Osteocyte (in vitro differentiated cells): ENCODE measurements at places on chromosomes 3 and 15. TPM values are rescaled to one million over a fixed set of nuclear protein-coding genes. Genes with fewer than 3 reads are reported as not detected.
A peak's percentile ranks its signal among the peaks of the same experiment; 100 is the strongest.

- peak overlapping the region; percentile 92 for H3K27ac ChIP-seq
- peak overlapping the region; percentile 47 for H3K4me3 ChIP-seq
- H3K27me3 ChIP-seq: no peaks in the 10 kb centered on the region
- H3K4me1 ChIP-seq: peaks cover 48% of the 10 kb centered on the region
These were observed 89.9 kb upstream of the MEF2A start for GRCh38 chr15:99475754-99476412.

DNA sequence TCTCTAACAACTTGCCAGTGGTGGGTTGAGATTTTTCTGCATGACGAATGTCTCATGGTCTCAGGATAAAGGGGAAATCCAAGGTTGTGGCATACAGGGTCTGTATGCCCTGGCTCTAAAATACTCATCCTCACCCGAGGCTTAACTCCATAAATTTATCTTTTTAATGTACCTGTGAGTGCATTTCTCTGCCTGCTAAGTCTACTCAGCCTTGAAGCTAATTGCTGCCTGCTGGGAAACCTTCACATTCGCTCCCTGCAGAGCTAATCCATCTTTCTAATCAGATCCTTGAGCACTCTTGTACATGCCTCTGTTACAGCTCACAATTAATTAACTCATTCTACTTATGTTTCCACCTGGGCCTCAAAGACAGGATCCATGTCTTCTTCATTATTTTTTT lies 93.8 kb downstream of the CMSS1 start:
- no peak for DNase-seq
- H3K4me3 ChIP-seq: no peak overlapping the region
- peaks cover 14% of the 10 kb centered on the region for H3K4me1 ChIP-seq
- peaks cover 2% of the 10 kb centered on the region for H3K36me3 ChIP-seq
- H3K27ac ChIP-seq: no peak overlapping the region

DNA sequence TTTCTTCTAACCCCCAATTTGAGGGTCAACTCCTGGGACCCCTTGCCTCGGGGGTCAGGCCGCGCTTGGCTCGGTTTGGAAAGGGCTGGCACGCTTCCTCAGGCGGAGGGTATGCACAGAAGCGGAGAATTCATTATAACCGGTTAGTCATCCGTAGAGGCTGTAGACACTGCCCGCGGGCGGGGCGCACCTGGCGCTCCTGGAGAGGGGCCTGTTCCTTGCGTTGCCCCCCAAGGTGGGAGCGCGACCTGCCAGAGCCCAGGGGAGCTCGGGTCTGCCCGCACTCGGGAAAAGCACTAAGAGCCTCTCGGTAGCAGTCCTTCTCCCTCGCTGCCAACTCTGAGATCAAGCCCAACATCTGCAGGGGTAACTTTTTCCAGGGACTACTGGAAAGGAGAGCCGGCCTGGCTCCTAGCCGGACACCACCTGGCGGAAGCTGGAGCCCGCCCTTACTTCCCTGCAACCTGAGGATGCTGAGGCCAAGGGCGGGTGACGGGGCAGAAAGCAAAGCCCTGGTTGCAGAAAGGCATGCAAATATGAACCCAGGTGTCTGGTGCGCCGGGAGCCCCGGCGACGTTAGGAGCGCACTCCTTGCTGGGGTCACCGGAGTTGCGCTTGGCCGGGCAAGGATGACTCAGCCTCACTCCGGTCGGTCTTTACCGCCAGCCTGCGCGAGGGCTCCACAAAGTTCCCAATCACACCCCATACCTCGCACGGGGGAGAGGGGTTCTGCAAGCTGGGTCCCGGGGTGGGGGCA lies 1.5 kb upstream of the CACNA2D3 start:
- H3K27ac ChIP-seq: no peak overlapping the region
- H3K36me3 ChIP-seq: no peaks in the 10 kb centered on the region
- peaks cover 47% of the 10 kb centered on the region for H3K27me3 ChIP-seq
- peak; percentile 83 for DNase-seq

DNA sequence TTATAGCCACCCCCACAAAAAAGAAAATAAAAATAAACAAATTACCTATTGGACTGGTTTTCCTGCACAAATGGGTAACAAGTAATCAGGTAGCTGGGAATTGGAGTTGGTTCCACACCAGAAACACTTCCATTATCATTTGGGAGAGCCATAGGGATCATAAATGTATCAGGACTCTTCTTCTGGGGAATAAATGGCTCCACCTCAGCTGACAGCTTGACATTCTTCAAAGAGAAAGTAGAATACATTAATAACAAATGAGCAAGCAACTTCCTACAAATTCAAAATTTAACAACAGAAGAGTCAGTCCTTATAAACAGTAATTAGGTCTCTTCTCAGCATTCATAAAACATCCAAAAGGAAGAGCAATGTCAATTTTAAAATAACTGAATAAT lies 8.7 kb downstream of the SECISBP2L start:
- peak overlapping the region; percentile 27 for H3K27ac ChIP-seq
- H3K36me3 ChIP-seq: peaks cover 25% of the 10 kb centered on the region
- DNase-seq: no peak

- peaks cover 21% of the 10 kb centered on the region for H3K4me1 ChIP-seq
- H3K27ac ChIP-seq: no peak overlapping the region
- H3K4me3 ChIP-seq: no peak overlapping the region
- peaks cover 36% of the 10 kb centered on the region for H3K27me3 ChIP-seq
- no peaks in the 10 kb centered on the region for H3K36me3 ChIP-seq
These were observed 106.9 kb upstream of the TLE3 start for GRCh38 chr15:70204652-70205051.

GRCh38 chr3:25493246-25493645 lies 65.2 kb downstream of the RARB start:
- H3K4me3 ChIP-seq: peak overlapping the region; percentile 26
- H3K27ac ChIP-seq: peak overlapping the region; percentile 98
- H3K4me1 ChIP-seq: peaks cover 70% of the 10 kb centered on the region
- H3K36me3 ChIP-seq: no peaks in the 10 kb centered on the region
- no peaks in the 10 kb centered on the region for H3K27me3 ChIP-seq

DNA sequence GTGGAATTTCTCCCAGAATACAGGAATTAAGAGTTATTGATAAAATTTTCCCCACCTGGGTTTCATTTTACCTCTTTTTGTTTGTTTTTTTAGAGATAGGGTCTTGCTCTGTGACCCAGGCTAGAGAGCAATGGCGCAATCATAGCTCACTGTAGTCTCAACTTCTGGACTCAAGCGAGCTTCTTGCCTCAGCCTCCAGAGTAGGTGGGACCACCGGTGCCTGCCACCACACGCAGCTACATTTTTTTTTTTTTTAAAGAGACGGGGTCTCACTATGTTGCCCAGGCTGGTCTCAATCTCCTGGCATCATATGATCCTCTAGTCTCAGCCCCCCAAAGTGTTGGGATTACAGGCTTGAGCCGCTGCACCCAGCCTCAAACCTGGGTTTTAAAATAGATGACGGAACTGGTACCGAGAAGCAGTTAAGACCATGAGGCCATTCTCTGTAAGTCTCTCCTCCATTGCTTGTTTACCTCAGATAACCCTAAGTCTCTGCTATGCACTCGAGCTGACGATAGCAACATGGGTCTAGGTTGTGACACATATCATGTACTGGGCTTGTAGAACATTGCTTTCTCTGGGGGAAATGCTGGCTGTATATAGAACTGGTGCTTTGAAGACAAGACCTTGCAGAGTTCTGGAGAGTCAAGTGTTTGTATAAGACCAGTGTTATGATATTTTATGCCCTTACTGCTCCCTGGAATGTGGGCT lies 16.4 kb downstream of the ETV5 start:
- no peaks in the 10 kb centered on the region for H3K27me3 ChIP-seq
- peaks cover 38% of the 10 kb centered on the region for H3K36me3 ChIP-seq
- H3K27ac ChIP-seq: no peak overlapping the region

- DNase-seq: no peak
- peaks cover 25% of the 10 kb centered on the region for H3K36me3 ChIP-seq
- H3K4me3 ChIP-seq: peak overlapping the region; percentile 31
- H3K4me1 ChIP-seq: peaks cover 47% of the 10 kb centered on the region
- H3K27me3 ChIP-seq: no peaks in the 10 kb centered on the region
- H3K27ac ChIP-seq: peak overlapping the region; percentile 97
These were observed 35.4 kb upstream of the ATG7 start for GRCh38 chr3:11236588-11237461.

- no peaks in the 10 kb centered on the region for H3K36me3 ChIP-seq
- no peak overlapping the region for H3K27ac ChIP-seq
- no peak for DNase-seq
- H3K27me3 ChIP-seq: peaks cover 60% of the 10 kb centered on the region
- H3K4me1 ChIP-seq: peaks cover 8% of the 10 kb centered on the region
These were observed 5.7 kb downstream of the PLCH1 start for GRCh38 chr3:155739154-155739553.

GRCh38 chr3:21734746-21735145 lies 16.3 kb downstream of the ZNF385D start:
- H3K4me3 ChIP-seq: no peak overlapping the region
- peaks cover 2% of the 10 kb centered on the region for H3K27me3 ChIP-seq
- H3K4me1 ChIP-seq: peaks cover 11% of the 10 kb centered on the region
- no peaks in the 10 kb centered on the region for H3K36me3 ChIP-seq

- H3K27me3 ChIP-seq: no peaks in the 10 kb centered on the region
- H3K27ac ChIP-seq: no peak overlapping the region
- H3K36me3 ChIP-seq: no peaks in the 10 kb centered on the region
- DNase-seq: no peak
- H3K4me3 ChIP-seq: no peak overlapping the region
These were observed 38.8 kb downstream of the BHLHE40 start for GRCh38 chr3:5017925-5018531.

- peaks cover 63% of the 10 kb centered on the region for H3K4me1 ChIP-seq
- peaks cover 17% of the 10 kb centered on the region for H3K36me3 ChIP-seq
- DNase-seq: no peak
- H3K27me3 ChIP-seq: no peaks in the 10 kb centered on the region
These were observed 14.2 kb upstream of the CLEC3B start for GRCh38 chr3:45011756-45012508.

DNA sequence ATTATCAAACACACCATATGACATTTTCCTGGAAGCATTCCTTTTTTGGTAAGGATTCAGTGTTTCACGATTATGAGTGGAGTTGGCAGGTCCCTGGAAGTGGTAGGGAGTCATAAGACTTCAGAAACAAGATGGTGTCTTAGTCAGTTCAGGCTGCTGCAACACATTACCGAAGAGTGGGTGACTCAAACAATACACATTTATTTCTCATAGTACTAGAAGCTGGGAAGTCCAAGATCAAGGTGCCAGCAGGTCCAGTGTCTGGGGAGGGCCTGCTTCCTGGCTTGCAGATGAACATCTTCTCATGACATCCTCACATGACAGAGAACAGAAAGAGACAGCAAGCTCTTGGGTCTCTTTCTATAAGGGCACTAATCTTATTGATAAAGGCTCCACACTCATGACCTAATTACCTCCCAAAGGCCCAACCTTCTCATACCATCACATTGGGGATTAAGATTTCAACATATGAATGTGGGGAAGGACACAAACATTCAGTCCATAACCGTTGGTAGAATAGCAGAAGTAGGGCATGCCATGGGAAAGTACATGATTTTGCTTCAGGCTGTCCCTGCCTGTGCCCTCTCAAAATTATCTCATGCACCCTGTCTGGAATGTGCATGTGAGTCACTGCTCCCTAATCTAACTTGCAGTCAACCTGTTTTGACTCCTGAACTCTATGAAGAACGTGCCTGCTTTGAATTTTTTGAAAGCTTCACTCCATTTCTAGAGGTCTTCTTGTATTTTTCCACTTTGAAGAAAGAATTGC lies 72.5 kb downstream of the GTPBP8 start:
- H3K4me1 ChIP-seq: peaks cover 5% of the 10 kb centered on the region
- no peak for DNase-seq
- peaks cover 7% of the 10 kb centered on the region for H3K36me3 ChIP-seq
- H3K4me3 ChIP-seq: no peak overlapping the region
- no peak overlapping the region for H3K27ac ChIP-seq

GRCh38 chr3:43770426-43771103 lies 79.8 kb downstream of the ABHD5 start:
- DNase-seq: no peak
- peaks cover 8% of the 10 kb centered on the region for H3K4me1 ChIP-seq
- no peaks in the 10 kb centered on the region for H3K36me3 ChIP-seq
- no peak overlapping the region for H3K27ac ChIP-seq

GRCh38 chr15:57122080-57122840 lies 203.8 kb downstream of the TCF12 start:
- no peak overlapping the region for H3K4me3 ChIP-seq
- peaks cover 13% of the 10 kb centered on the region for H3K36me3 ChIP-seq
- DNase-seq: no peak
- peak overlapping the region; percentile 15 for H3K27ac ChIP-seq

DNA sequence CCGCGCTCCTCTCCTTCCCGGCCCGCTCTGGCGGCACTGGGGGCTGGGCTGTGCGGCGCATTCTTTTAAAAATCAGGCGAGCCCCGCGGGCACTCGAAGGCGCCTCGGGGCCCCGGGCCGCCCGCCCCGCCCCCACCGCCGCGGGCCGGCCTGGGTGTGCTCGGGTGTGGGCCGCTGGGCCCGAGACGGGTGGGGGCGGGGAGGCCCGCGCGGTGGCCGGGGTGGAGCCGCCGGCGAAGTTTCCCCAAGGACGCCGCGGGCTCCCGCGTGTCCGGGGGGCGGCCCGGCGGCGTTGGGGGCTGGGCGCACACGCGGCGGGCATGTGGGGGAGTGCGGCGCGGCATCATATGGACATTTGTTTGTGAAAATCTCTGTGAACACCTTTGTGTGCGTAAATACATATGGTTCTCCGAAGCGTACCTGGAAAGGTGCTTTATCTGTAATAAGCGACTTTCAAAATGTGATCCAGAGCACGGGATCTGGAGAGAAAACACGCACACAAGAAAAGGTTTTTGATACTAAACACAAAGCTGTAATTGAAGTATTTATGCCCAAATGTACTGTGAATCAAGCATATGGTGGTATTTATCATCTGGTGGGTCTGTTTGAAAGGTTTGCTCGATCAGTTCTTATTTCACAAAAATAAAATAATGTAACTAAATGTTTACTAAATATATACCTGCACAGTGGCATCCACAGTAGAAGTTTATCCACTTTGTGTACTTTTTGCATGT lies 612 bp upstream of the TBL1XR1 start:
- H3K27ac ChIP-seq: peak overlapping the region; percentile 60
- H3K4me3 ChIP-seq: peak overlapping the region; percentile 51
- H3K4me1 ChIP-seq: peaks cover 45% of the 10 kb centered on the region

DNA sequence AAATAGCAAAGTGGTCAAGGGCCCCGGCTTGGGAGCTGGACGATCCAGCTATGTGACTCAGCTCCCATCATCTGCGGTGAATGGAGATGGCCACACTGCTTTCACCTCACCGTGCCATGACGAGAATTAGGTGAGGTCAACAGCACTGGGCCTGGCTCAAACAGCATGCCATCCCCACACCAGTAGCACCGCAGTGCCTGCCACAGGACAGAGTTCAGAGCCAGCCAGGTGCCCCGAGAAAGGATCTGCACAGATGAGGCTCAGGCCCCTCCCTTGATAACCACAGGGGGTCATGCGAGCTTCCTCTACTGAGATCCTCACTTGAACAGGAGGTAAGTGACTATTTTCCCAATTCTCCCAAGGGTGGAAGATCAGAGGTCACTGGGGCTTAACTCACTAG lies 29.4 kb downstream of the ZXDC start:
- no peaks in the 10 kb centered on the region for H3K27me3 ChIP-seq
- H3K27ac ChIP-seq: no peak overlapping the region
- H3K4me1 ChIP-seq: peaks cover 3% of the 10 kb centered on the region
- H3K36me3 ChIP-seq: peaks cover 16% of the 10 kb centered on the region
- no peak overlapping the region for H3K4me3 ChIP-seq

- H3K4me3 ChIP-seq: no peak overlapping the region
- no peak overlapping the region for H3K27ac ChIP-seq
- no peaks in the 10 kb centered on the region for H3K27me3 ChIP-seq
- peaks cover 13% of the 10 kb centered on the region for H3K36me3 ChIP-seq
- peaks cover 16% of the 10 kb centered on the region for H3K4me1 ChIP-seq
These were observed 117.2 kb downstream of the UACA start for GRCh38 chr15:70646169-70646568.

The HTR3E gene
- not detected in 2 replicates for total RNA-seq

The MASP1 gene
- not detected in 2 replicates for total RNA-seq

The C3orf85 gene
- not detected in 2 replicates for total RNA-seq

The GP5 gene
- total RNA-seq: 0.10 TPM in 1 of 2 replicates, not detected in the other

The TRPM1 gene
- total RNA-seq: not detected in 2 replicates

The TFRC gene
- total RNA-seq: 80.0 and 84.6 TPM in 2 replicates

The ZNF774 gene
- 1.6 and 3.1 TPM in 2 replicates for total RNA-seq

The STRIT1 gene
- total RNA-seq: not detected in 2 replicates

The SLC2A2 gene
- total RNA-seq: not detected in 2 replicates
